A549 treated with ZK216348 at 1 μM for 4 hours (cell line): ENCODE measurements at places on chromosomes 13 and 19. TPM values are rescaled to one million over a fixed set of nuclear protein-coding genes. Genes with fewer than 3 reads are reported as not detected.

PDX1 gene
- 0.05 to 0.09 TPM in 2 of 5 replicates, not detected in the others for total RNA-seq

CYP2A6 gene
- not detected in 5 replicates for total RNA-seq

FARP1 gene
- total RNA-seq = 11.2 to 17.6 TPM (median 12.7 TPM) in 5 replicates

ZNF90 gene
- total RNA-seq = not detected in 5 replicates

TNFSF9 gene
- 3.2 to 6.5 TPM (median 6.1 TPM) in 5 replicates for total RNA-seq

SPACA4 gene
- total RNA-seq = not detected in 5 replicates
